ENCODE measurements at places on chromosomes 4 and X.
A peak's percentile ranks its signal among the peaks of the same experiment; 100 is the strongest.

DNA sequence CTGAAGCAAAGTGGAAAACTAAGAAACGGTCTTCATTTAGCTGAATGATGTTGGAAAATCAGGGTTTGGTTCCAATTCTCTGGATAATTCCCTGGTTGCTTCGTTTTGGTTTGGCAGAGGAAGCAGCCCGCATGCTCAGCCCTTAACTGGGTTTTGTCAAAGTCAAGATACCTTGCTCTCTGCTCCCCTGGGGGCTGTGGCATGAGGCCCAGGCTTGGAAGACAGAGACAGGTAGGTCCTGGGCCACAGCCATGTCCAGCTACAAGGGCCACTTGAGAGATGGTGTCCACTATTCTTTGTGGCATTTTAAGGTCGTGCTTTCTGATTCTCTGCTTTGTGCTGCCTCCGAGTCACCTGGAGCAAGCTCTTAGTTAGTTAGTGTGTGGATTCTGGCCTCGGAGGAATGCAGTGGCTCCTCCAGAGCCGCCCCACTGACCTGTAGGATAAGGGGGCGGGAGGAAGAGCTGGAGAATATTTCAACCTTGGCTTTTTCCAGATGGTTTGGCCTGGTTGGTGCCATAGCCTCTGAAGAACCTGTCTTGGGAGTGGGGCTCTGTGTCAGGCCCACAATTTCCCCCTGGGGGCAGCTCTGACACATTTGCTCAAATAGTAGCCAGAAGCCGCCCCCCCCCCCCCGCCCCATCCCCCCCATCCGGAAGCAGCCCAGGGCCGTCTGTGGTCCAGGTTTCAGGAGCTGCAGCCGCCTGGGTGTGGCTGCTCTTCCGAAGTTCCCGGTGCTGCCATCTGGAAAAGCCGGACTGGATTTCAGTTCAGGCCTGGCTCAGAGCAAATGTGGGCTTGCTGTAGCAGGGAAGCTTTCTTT is 147.1 kb downstream of the NHS start:
- DNase-seq = no peak

- DNase-seq = peak; percentile 72
Measured at GRCh38 chr4:2792711-2793585, at the start of gene SH3BP2. Gene SH3BP2 (plus strand): TSS chr4:2793085. CDS start chr4:2820618, 27,533 bp downstream.

DNA sequence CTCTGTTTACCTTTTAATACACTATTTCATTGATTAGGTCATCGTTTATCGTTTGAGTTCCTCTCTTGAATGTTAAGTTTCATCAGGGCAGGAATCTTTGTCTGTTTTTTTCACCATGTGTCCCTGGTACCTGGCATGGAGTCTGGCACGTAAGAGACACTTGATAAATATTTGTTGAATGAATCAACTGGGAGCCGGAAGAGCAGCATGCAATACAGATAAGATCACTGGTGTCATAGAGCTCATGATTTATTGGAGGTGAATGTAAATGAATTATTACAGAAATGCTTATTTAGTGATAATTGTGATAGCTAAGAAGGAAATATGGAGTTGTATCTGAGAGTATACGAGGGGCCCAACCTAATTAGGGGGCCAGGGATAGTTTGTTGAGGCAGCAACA is 62.8 kb downstream of the UCHL1 start:
- DNase-seq = no peak

- DNase-seq = peak; percentile 46
Measured at GRCh38 chr4:8607603-8608481, 15.3 kb downstream of the CPZ start.

DNA sequence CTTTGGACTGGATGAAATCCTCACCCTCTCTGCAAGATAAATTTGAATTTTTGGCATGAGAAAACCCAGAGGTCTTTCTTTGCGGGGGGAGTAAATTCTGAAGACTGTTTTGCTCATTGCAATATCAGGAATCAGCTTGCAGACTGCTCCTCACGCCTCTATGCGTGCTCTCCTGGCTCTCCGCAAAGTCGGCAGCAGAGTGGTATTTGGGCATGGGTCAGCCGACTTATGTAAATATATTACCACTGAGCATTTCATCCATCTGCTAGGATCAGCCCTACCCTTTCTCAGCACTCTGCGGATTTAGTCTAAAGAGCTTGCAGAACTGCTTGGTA is 288.0 kb downstream of the ASMT start:
- DNase-seq = no peak

- no peak for DNase-seq
Measured at GRCh38 chrX:137915466-137915865, 349.5 kb downstream of the ZIC3 start.

GRCh38 chrX:109742722-109743121 is 9.7 kb upstream of the ACSL4 start:
- DNase-seq = no peak

DNA sequence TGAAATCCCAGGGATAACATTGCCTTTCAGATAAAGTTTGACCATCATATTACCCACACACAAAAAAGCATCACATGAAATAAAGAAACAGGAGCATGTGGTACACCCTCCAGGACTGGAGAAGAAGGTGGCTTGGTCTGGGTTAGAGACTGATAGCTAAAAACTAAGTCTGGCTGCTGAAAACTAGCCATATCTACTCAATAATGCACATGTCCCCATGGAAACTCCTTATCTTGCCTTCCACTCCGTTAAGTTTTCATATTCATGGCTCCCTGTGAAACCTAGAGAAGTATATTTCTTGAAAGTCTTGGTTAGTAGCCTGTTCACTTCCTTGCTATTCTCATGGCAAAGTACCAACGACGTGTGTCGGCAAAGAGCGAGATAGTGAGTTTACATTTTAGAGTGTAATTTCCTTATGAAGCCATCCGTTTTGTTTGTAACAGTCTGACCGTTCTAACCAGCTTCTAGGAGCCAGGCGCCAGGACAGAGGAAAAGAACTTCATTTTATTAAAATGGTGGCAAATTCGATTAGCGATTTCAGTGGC is 6.7 kb upstream of the DCTD start:
- DNase-seq = no peak

DNA sequence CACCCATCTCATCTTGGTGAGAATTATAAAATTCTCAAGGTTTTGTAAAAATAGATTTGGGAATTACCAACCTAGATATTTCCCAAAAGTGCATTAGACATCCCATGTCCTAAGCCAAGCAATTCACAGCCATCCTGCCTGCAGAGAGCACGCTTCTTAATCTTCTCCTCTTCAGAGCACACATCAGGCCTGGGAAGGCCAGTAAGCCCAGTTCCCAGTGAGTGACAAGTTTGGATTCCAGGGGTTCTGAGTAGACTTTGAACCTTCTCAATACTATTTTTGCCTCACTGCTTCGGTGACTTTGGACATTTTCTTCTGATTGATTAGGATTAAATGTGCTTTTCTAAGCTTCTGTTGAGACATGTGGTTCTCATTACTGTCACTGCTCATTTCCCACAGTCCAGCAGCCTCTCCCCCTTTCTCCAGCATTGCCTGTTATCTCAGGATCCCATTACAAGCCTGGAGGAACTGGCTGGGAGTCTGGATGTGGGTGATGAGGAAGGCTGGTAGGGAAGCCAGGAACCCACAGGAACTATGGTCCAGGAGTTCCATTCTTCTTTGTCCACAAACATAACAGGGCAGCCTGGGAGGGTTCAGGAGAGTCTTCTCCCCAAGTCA is 56.4 kb upstream of the TMEM150C start:
- DNase-seq = no peak

DNA sequence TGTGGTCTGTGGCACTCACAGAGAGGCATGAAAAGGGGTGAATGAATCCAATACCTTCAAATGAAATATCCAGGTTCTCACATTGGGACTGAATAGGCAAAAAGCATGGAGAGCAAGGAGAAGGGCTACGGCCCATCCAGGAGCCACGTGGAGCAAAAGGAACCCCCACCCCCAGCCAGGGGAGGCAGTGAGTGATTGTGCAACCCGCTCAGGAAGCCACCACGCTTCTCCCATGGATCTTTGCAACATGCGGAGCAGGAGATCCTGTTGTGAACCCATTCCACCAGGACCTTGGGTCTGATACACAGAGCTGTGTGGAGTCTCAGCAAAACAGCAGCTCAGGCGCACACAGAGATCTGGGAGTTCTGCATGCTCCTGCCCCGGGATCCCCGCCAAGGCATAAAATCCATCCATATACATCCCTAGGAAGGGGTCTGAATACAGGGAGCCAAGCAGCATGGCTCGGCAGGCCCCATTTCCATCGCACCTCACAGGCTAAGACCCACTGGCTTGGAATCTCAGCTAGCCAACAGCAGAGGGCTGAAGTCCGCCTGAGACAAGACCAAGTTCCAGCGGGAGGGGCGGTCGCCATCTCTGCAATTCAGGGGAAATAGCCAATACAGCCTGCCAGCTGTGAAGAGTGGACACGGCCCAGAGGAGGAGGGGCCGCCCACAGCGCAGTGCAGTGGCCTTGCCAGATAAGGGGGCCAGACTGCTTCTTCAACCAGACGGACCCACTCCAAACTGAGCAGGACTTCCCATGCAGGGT is 80.2 kb downstream of the FGF16 start:
- no peak for DNase-seq

- no peak for DNase-seq
Measured at GRCh38 chr4:17670423-17670822, 56.0 kb downstream of the MED28 start.

DNA sequence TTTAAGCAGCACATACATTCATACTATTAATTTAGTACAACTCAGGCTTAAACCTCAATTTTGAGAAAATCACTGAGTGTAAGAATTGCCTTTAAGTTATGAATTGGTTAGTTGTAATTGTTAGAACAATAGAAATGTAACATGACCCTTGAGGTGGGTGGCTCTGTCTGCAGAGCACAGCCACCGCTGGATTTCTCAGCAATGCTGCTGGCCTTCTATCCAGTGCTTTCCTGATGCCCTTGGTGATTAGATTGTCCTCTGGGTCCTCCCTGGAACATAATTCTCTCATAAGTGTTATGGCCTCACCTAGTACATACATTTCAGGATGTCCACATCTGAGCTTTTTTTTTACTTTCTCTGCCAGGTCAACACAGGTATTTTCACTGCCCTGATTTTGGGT is 213.2 kb downstream of the SLC7A11 start:
- DNase-seq = no peak

DNA sequence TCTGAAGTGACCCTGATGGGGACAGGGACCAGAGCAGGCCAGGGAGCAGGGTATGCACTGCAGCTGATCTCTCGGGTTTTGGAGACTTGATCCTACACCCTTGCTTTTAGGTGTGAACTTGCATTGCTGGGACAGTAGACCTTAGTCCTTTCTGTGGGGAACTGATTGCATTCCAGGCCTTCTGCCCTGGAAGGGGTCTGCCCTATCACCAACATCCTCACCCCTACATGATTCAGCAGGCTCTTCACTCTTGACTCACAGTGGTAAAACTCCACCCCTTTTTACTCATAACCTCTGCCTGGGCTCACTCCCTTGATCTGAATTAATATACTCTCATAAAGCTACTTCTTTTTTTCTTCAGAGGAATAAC is 6.6 kb upstream of the DDX60L start:
- no peak for DNase-seq

GRCh38 chr4:80259012-80259411 is 7.5 kb upstream of the FGF5 start:
- DNase-seq = no peak

DNA sequence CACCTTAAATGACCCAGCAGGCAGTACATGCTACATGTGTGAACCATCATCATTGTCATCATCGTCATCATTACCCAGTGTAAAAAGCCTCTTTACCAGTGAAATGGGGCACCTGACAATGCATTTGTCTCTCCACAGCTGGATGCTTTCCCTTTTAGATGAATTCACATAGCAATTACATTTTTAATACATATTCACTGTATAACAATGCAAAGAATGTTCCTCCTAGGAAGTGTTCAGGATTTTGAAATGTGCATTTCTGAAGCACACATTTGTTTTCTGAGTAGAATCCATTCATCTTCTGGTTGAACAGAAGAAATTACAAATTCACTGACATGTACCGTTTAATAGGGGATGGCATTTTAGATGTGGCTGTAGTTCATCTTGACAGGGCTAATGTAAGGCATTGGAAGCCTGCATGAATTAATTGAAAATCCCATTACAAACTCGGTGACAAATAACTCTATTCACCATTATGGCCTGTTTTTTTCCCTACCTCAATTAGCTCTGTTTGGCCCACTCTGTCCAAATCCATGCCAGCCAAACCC is 111.1 kb downstream of the SH3RF1 start:
- DNase-seq = no peak

DNA sequence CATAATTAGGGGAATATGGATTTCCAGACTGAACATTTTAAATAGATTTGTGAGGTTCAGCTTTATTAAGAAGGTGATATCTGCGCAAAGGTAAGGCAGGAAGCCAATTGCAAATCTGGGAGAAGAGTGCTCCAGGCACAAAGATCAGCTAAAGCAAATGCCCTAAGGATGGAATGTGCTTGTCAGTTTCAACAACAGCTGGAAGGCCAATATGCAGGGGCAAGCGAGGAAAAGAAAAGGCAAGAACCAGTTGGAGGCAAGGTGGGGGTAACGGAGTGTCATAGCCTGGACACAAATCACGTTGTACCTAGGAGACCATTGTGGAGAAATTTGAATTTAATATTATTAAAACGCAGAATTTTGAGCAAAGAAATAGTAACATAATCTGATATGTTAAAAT is 1710.3 kb upstream of the PCDH7 start:
- no peak for DNase-seq

DNA sequence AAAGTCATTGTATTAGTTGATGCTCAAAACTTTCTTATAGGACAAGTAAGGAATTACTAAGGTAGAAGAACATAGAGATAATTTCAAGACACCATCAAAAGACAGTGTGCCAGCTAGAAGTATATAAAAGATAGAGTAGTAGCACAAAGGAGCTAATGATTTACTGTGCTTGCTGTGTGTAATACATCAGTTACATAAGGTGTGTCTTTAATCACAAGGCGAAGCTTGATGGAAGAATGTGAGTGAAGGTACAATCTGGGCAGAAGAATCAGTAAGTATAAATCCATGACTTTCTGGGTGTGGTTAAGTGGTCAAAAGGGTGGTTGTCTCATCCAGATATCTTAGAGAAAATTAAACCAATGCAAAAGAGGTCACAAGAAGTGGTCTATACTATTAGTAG is 95.1 kb upstream of the BOD1L1 start:
- DNase-seq = no peak

GRCh38 chr4:3851211-3851610 is 85.0 kb downstream of the ADRA2C start:
- peak; percentile 55 for DNase-seq

DNA sequence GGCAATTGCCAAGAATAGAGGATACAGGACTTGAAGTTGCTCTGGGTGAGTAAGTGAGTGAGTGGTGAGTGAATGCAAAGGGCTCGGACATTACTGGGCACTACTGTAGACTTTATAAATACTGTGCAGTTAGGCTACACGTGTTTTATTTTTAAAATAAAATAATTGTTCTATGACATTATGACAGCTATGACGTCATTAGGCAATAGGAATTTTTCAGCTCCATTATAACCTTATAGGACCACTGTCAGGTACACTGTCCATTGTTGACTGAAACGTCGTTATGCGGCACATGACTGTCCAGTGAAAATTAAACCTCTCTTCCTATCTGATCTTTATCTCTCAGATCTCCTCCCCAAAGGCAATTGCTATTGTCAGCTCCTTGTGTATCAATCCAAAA is 5.1 kb upstream of the TASL start:
- no peak for DNase-seq

- DNase-seq = no peak
Measured at GRCh38 chr4:98540803-98541202, 117.6 kb downstream of the TSPAN5 start.

- DNase-seq = no peak
Measured at GRCh38 chr4:152820073-152820472, 40.3 kb downstream of the ARFIP1 start.

- no peak for DNase-seq
Measured at GRCh38 chr4:107793996-107794395, 30.7 kb upstream of the SGMS2 start.

- DNase-seq = peak; percentile 6
Measured at GRCh38 chr4:45350438-45350837, 624.1 kb upstream of the GNPDA2 start.

Data from NAMALWA (cell line).